Activated CD8-positive, alpha-beta memory T cell treated with anti-CD3 and anti-CD28 coated beads for 48 hours (primary cell): ENCODE measurements at places on chromosomes 12 and 14.

- no peak for DNase-seq
Observed at GRCh38 chr12:46366771-46367170, 5.8 kb downstream of the SLC38A2 start.

DNA sequence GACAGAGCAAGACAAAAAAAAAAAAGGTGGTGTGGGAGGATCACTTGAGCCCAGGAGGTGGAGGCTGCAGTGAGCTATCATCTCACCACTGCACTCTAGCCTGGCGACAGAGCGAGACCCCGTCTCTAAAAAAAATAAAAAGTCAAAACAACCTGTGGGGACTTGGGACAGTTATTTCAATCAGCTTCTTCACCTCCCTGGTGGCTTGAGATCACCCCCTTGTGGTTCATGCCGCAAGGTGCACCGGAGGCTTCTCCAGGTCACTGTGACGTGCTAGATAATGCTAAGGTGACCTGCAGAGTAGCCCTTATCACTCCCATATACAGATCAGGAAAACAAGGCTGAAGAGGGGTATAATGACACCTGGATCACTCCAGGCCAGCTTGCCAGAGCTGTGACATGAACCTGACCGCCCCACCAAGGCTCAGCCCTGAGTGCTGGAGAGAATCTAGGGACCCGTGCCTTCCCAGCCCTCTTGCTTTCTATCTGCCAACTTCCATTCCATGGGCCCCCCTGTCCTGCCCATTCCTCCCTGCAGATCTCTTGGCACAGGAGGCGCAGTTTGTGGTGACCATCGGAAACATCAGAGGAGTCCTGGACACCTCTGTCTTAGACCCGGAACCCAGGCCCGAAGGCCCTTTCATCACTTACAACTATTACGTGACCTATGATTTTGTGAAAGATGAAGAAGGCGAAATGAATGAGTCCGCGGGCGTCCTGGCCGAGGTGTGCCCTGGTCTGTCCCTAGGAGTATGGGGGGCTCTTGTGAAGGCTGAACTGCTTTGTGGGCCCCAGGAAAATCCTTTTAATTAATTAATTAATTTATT lies 8.1 kb downstream of the LRRC43 start:
- no peak for DNase-seq

DNA sequence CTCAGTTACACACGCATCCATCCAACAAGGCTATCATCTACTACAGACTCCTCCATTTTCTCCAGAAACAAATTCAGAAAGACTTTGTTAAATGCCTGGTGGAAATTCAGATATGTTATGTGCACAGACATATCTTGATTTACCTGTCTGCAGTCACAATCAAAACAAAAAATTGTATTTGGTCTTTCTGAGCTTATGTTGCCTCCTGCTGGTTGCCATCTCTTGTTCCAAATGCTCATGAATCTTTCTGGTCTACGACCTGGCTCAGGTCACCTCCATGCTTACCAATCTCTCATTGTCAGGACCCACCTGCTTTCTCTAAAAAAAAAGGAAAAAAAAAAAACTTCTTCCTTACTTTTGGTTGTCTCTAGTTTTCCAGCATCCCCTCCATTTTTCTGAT lies 169.2 kb upstream of the PLXNC1 start:
- no peak for DNase-seq

GRCh38 chr12:12964255-12964654 lies 12.3 kb upstream of the GPRC5D start:
- DNase-seq = no peak

GRCh38 chr12:1939331-1939730 lies 20.9 kb upstream of the CACNA2D4 start:
- no peak for DNase-seq

- no peak for DNase-seq
Observed at GRCh38 chr12:94754653-94755052, 104.3 kb upstream of the TMCC3 start.

- DNase-seq = no peak
Observed at GRCh38 chr12:57179331-57180086, 32.1 kb upstream of the LRP1-AS start.

GRCh38 chr14:41201696-41202095 lies 405.0 kb upstream of the LRFN5 start:
- DNase-seq = no peak

- no peak for DNase-seq
Observed at GRCh38 chr14:78141590-78141989, 28.6 kb upstream of the NRXN3 start.

DNA sequence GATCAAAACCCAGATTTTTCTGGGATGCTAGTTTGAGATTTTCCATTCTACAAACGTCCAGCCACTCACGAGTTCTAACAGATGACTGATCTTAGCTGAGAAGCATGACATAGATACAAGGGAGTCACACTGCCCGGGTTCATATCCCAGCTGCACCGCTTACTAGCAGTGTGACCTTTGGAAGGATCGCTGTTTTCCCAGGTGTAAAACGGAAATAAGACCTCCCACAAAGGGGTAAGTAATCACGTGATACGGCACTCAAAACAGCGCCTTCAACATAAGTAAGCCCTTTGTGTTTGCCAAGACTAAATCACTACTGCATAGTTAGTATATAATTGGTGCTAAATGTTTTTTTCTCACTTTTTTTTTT lies 624 bp upstream of the PWP1 start:
- DNase-seq = no peak

DNA sequence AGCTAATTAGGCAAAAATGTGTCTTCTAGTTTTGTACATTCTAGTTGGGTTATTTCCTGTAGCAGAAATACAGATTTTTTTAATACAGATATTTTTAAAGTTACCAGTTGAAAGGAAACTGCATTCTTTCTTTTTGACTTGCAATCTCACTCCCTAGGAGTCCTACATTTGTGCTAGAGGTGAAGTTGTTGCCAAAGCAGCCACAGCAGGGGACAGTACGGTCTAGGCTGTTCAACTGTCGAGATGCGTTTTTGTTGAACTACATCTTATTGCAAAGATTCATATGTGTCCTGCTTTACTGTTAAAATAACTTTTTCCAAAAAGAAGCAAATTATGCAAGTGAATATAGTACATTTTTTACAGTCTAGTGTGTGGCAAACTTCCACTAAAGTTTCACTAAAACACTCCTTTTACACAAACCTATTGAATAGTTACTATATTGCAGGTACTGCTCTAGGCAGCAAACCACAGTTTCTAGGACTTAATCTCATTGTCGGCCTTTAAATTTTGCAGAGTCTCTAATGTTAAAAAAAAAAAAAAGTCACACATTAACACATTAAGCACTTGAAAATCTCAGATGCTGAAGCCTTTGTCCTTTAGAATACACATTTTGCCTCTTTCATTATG lies 30.2 kb upstream of the SRGAP1 start:
- DNase-seq = no peak

- DNase-seq = no peak
Observed at GRCh38 chr12:105552056-105552455, 221.6 kb downstream of the C12orf75 start.

GRCh38 chr12:18583655-18584054 lies 154.2 kb downstream of the PLCZ1 start:
- no peak for DNase-seq

DNA sequence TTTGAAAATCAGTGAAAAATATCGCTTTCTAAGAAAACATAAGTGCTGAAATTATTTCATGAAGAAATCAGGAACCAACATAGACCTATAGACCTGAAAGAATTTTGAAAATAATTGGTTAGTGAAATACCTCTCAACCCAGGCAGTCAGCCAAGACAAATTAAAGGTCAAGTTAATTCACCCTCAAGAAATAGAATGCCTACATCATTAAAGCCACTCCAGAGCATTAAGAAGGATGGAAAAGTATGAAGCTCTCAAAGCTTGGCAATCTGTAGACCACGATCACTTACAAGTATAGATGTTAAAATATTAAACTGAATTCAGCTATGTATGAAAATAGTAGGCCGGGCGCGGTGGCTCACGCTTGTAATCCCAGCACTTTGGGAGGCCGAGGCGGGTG lies 48.3 kb downstream of the SFSWAP start:
- DNase-seq = no peak

DNA sequence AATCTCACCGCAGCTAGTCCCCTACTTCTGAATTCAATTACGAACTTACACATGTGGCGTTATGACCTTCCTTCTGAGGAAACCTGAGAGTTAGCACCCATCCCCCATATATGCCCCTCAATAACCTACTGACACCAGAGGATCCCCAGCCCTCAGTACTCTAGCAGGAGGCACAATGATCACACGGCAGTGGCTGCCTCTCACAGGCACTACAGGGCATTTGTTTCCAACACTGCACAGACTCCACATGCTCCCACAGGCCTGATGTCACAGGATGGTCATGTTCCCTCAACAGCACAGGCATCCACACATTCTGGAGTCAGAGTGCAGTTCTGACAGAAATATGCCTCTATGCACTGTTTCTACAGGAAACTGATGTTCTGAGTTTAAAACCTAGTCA lies 17.4 kb downstream of the PPP1CC start:
- no peak for DNase-seq

DNA sequence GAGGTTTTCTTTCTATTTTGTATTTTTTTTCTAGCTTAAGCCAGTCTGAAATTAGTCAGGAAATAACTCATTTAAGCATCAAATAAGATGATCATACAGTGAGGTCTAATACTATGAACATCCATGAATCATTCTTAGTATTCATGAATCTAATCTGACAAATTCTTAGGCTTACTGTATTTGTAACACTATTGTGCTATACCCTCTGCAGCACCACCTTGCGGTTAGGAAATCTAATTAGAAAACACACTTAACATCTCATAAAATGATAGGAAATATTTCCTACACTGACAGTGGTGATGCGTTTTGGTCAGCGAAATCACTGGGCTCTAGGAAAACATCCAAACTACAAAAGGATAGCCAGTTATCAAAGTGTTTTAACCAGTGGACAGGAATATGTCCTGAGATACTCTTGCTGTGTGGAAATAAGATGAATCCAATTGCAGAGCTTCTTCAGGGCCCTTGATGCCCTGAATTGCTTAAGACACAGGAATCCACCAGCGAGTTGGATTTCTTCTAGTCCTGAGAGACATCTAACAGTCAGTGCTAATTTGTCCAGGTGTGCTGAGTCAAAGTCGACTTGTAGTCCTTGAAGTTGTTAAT lies 109.3 kb upstream of the MYF6 start:
- DNase-seq = no peak

DNA sequence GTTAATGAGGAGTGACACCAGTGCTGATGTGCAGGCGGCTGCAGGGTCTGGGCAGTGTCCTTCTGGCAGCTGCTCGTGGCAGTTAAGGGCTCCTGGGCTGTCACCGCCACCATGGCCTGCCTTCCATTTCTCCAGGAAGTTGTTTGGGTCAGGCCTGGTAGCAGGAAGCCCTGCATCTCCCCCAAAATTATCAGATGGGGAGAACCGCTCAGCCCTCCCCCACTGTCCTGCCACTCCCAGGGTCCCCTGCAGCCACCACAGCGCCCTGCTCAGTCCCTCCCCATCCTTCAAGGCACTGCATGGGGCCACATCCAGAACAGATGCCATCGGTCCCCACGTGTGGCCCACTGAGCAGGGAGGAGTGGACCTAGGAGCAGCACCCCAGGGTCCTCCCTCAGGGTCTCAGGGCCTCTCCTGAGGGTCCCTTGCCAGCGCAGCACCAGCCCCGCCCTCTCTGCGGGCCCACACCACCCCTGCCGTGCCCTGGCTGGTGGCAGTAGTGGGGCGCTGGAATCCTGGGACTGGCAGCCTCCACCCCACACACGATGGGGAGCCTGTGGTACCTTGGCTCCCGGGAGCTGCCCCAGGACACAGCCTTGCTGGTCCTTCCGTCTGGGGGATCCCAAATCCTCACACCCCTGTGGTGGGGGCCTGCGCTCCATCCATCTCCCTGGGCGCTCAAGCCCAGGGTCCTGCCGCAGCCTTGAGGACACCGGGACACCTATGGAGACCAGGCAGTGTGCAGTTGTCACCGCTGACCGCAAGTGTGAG lies 10.3 kb upstream of the AMN start:
- no peak for DNase-seq

DNA sequence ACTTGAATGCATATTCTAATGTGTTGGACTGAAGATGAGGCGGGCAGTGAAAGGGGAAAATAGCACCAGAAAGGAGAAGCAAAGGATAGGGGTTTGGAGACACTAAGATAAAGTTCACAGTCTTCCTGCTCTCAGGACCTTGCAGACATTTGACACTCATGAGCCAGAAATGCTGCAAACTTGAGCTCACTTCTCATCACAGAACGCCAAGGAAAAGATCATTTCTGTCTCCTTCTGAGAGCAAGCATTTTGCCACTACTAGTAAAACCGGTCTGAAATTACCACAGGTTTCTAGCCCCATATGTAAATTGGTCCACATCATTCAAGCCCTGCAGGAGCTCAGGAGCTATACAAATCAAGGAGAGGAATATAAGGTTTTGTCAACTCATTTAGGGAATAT lies 44.6 kb upstream of the ANO2 start:
- DNase-seq = no peak

DNA sequence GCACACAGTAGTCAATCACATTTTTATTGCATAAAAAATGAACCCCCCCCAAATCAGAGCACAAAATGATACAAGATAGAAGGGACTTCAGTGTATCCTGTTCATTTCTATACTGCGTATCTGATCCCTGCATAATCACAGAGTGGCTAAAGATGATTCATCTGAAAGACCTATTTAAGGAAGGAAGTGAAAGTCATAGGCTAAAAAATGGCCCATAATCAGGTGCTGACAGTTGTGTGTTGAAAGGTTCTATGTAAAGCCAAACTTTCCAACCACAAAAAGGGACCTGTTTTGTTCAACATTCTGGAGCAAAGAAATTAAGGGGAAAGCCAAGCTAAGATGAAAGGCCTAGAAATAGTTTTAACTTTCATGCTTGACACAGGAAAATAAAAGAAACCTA lies 147.8 kb upstream of the ATP2B1 start:
- no peak for DNase-seq

DNA sequence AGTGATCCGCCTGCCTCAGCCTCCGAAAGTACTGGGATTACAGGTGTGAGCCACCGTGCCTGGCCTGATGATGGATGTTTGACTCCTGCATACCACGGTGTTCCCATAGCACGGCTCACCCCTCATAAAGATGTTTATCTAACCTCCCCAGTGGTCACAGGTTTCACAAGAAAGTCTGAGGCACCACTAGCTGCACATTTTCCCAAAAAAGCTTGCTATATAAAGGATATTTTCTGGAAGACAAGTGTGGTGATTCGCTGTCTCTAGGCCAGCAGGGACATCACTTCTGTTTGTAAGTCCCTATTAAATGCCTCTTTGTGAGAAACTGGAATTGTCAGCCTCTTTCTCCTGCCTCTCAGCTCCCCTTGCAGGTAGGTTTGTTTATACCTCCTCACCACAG lies 18.3 kb downstream of the PLEK2 start:
- no peak for DNase-seq
